ENCODE measurements at places on chromosomes 6 and 20.

GRCh38 chr6:116730513-116730912 lies 35.0 kb downstream of the FAM162B start:
- no peak for DNase-seq
- no peaks in the 10 kb centered on the region for H3K27me3 ChIP-seq
- peaks cover 3% of the 10 kb centered on the region for H3K36me3 ChIP-seq
- no peak overlapping the region for H3K4me3 ChIP-seq
- no peak overlapping the region for H3K27ac ChIP-seq

- no peaks in the 10 kb centered on the region for H3K27me3 ChIP-seq
- no peaks in the 10 kb centered on the region for H3K4me1 ChIP-seq
- H3K36me3 ChIP-seq, result no peaks in the 10 kb centered on the region
- no peak for DNase-seq
- H3K27ac ChIP-seq, result no peak overlapping the region
Measured at GRCh38 chr6:148200781-148201180, 141.9 kb upstream of the SASH1 start.

DNA sequence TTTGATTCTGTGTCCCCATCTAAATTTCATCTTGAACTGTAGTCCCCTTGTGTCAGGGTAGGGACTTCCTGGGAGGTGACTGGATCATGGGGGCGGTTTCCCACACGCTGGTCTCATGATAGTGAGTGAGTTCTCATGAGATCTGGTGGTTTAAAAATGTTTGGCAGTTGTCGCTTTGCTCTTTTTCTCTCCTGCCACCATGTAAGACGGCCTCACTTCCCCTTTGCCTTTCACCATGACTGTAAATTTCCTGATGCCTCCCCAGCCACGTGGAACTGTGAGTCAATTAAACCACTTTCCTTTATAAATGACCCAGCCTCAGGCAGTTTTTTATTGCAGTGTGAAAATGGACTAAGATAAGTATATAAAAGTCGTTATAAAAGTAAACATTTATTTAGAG lies 80.5 kb upstream of the SGK1 start:
- no peaks in the 10 kb centered on the region for H3K4me1 ChIP-seq
- H3K36me3 ChIP-seq, result no peaks in the 10 kb centered on the region
- no peaks in the 10 kb centered on the region for H3K27me3 ChIP-seq
- no peak for DNase-seq
- no peak overlapping the region for H3K4me3 ChIP-seq

- no peak overlapping the region for H3K4me3 ChIP-seq
- peaks cover 3% of the 10 kb centered on the region for H3K4me1 ChIP-seq
- no peak overlapping the region for H3K27ac ChIP-seq
- no peaks in the 10 kb centered on the region for H3K27me3 ChIP-seq
- no peaks in the 10 kb centered on the region for H3K36me3 ChIP-seq
Measured at GRCh38 chr6:112331306-112331705, 15.8 kb upstream of the RFPL4B start.

GRCh38 chr20:62792182-62792939 lies 3.9 kb upstream of the MRGBP start:
- H3K4me3 ChIP-seq, result no peak overlapping the region
- peaks cover 3% of the 10 kb centered on the region for H3K4me1 ChIP-seq
- no peaks in the 10 kb centered on the region for H3K27me3 ChIP-seq
- DNase-seq, result no peak
- no peaks in the 10 kb centered on the region for H3K36me3 ChIP-seq
- no peak overlapping the region for H3K27ac ChIP-seq

All from lung (tissue), 17 donors.